ENCODE measurements at places on chromosomes 3 and 15. TPM values are rescaled to one million over a fixed set of nuclear protein-coding genes. Genes with fewer than 3 reads are reported as not detected.

The SMAD3 gene
- total RNA-seq = 114 TPM

The RTP4 gene
- 2.5 TPM for total RNA-seq

The NPAP1 gene
- 0.11 TPM for total RNA-seq

The ROPN1 gene
- total RNA-seq = 0.22 TPM

The STRIT1 gene
- not detected for total RNA-seq

The GOLGA8R gene
- total RNA-seq = 4.1 TPM

The PTPN9 gene
- 25.0 TPM for total RNA-seq

The EPHB3 gene
- 8.5 TPM for total RNA-seq

The PRR23A gene
- total RNA-seq = not detected

The SYNPR gene
- total RNA-seq = not detected

The TGM4 gene
- total RNA-seq = not detected

The CAPN3 gene
- 1.9 TPM for total RNA-seq

All from articular chondrocyte of knee joint (primary cell).